Left ventricle myocardium inferior (tissue), 1 donor: ENCODE measurements at places on chromosomes 16 and 17. TPM values are rescaled to one million over a fixed set of nuclear protein-coding genes. Genes with fewer than 3 reads are reported as not detected.

DNA sequence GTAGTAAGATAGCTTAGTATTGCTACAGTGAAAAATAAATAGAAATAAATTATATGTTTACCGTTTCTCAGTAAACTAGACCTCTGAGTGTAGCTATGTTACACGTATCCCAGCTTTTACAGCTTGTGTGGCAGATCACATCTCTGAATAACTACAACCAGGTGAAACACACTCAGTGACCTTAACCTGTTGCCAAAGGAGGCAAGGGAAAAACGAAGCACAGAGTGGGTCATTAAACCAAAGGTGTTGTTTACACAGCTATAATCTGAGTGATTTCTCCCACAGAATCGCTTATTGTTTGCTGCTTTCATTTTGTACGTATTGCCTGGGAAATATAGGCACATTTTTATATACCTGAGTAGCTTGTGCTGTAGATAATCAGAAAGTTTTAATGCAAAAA is 688.2 kb upstream of the KIF2B start:
- DNase-seq: no peak

GRCh38 chr16:29816694-29817441 is 916 bp downstream of the PAGR1 start:
- DNase-seq: peak; percentile 66

DNA sequence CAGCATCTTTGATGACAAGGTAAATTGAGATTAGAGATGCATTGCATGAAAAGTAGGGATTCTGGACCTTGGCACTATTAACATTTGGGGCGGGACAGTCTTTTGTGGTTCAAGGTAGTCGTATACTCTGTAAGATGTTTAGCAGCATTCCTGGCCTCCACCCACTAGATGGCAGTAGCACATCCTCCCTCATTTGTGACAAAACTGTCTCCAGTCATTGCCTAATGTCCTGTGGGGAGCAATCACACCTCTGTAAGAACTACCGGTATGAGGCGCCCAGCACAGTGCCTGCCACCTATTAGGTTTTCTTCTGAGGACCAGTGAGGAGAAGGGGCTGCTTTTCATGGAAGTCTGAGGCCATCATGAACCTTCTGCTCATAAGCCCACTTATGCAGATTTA is 180.8 kb downstream of the RBFOX1 start:
- DNase-seq: no peak

The GAS7 gene
- total RNA-seq: 87.6 TPM

GRCh38 chr16:64648282-64648681 is 473.6 kb downstream of the CDH11 start:
- DNase-seq: no peak

- no peak for DNase-seq
These were observed 84.3 kb downstream of the PRKCA start for GRCh38 chr17:66386498-66387351.
